ENCODE measurements at places on chromosomes 11 and 22. TPM values are rescaled to one million over a fixed set of nuclear protein-coding genes. Genes with fewer than 3 reads are reported as not detected.

DNA sequence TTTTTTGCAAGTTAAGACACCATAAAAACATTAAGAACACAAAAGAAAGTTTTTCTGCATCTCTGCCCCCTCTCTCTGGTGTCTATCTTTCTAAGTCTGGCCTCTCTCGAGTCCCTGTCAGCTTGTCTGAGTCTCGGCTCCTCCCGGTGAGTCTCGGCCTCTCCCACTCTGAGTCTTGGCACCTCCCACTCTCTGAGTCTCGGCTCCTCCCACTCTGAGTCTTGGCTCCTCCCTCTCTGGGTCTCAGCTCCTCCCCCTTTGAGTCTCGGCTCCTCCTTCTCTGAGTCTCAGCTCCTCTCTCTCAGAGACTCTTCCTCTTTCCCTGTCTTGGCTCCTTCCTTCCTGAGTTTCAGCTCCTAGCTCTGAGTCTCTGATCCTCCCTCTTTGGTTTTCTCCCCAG lies 72.5 kb upstream of the AMPD3 start:
- DNase-seq, result no peak

- DNase-seq, result no peak
Observed at GRCh38 chr11:34487430-34487829, 26.2 kb downstream of the ELF5 start.

DNA sequence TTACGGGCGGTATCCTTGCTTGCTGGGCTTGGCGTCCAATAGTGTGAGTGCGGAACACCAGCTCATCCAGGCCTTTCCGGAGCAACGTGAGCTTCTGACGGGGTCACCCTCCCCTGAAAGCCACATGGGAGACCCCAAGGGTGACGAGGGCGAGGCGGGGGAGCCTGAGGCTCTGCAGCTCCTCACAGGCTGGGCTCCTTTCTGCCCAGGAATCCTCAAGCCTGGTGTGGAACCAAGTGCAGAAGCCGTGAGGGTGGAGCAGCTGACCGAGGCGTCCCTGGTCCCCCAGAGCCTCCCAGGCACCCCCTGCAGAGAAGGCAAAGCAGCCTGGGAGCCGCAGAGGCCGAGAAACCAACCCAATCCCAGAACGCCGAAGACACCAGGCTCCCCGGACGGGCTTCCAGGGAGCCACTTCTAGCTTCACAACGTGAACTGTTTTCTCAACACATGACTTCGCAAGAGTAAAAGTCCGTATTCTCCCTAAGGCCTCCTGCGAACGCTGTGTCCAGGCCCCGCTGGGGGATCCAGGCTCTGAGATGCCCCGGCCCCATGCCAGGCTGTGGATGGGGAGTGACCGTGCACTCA lies 530.3 kb downstream of the BRD1 start:
- DNase-seq, result no peak

- no peak for DNase-seq
Observed at GRCh38 chr11:26149585-26149984, 182.3 kb upstream of the ANO3 start.

DNA sequence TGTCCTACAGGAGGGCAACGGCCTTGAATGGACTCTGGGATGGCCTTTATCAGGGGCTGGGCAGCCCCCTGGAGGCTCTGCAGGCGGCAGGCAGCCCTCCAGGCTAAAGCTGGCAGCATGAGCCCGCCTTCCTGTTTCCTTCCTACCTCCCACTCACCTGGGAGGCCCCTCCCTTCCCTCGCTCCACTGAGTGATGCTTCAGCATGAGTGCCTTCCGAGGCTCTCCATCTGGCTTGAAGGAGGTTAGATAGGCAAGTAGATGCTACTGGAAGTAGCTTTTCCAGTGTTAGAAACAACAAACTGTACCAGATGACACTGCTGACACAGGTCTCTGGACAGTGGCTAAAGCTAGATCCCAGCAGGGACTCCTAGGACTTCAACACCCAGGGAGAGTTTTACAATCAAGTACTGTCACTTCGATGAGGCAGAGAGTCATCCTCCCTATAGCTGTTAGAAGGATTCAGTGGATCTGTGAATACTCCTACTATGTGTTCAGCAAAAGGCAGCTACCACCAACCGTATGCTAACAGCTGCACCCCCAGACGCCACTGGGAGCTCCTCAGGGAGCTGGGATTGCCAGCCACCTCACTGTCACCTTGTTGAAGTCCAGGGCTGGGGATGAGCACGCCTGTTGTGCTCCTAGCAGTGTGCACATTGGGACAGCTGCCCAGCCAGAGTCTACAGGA lies 4.1 kb upstream of the SLC25A1 start:
- DNase-seq, result peak; percentile 3

- DNase-seq, result no peak
Observed at GRCh38 chr22:35460688-35461087, 60.7 kb downstream of the MCM5 start.

MAJIN gene
- not detected for polyA plus RNA-seq
